ENCODE measurements at places on chromosomes 3 and 15.

- no peak for DNase-seq
These were observed 175.7 kb downstream of the FAM43A start for GRCh38 chr3:194861375-194861774.

- no peak for DNase-seq
These were observed 187.3 kb upstream of the CFAP20DC start for GRCh38 chr3:59237121-59237520.

DNA sequence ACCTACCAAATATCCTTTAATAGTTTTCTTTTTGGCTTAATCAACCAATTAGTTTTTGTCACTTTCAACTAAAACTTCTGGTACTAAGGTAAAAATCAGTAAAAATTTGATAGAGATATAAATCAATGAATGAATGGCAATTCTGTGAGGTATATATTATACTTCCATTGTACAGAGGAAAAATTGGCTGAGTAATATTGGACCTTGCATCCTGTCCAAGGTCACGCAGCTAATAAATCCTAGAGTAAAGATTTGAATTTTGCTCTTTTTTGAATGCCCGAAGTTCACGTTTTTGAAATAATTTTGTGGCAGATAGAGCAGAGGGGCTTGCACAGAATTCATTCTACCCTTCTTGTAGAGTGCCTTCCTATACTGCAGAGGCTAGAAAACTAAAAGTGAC is 81.1 kb upstream of the ZNF280D start:
- no peak for DNase-seq

DNA sequence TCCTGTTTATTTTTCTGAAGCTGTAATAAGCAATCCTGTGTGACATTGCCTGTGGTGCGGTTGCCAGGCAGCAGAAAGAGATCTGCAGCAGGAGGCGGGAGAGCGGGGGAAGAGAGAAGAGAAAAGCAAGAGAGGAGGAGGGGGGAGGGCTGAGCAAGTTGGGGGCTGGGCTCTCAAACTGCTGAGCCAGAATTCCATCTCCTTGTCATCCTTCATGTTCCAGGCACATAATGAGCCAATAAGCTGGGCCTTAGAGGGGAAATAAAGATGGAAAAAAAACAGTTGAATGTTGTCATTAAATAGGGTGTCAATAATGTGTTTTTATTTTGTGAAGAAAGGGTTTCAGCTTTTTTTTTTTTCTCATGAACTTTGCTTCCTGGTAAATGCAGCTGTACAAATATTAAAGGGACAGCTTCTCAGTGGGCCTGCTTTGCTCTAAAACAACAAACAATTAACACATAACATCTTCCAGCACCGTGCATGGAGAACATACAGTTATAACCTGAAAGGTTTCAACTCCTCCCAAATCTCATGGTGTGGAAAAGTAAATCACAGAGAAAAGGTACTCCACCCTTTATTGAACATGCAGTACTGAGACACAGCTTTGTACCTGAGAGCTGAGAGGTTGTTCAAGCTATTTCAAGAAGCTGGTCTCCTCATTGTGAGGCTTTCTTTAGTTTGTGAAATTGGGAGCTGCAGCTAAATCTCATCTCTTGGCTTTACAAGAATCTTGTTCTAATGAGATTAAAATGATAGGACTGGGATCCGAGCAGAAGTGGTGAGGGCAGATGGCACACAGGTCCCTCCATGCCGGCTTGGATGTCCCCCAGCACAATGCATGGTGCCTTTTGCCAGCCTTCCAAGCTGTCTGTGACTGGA is 451.1 kb upstream of the KCNMB2 start:
- DNase-seq, result no peak

GRCh38 chr3:134797057-134797740 is 2.1 kb downstream of the EPHB1 start:
- no peak for DNase-seq

DNA sequence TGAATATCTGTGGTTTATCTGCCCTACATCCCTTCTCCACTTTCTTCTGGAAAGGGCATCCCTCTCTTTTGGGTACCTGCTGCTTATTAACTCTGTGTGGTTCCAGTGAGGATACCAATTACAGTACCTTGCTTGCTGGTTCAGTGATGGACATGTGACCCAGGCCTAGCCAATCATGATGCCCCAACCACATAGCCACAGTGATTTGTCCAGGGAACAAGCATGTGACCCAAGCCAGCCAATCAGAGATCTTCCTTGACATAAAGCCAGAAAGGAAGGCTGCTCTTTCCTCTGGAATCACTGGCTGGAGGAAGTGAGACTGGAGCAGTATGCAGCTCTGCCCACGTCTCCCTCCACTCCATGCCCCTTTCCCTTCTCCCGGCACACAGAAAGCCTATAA is 10.9 kb upstream of the TMEM158 start:
- no peak for DNase-seq

DNA sequence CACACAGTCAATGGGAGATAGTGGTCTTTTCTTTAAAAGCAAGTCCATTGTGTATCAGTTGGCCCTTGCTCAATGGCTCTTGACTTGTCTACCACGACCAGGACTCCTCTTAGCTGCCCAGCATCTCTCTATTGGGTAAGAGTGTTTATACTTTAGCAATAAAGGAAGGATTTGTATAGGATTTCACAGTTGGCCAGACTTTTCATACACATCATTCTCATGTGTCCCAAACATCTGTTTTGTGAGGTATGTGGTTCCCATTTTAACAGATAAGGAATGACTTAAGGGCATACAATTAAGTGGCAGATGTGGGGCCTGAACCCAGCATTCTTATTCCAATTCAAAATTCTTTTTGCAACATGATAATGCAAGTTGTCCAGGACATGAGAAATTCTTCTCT is 191.5 kb downstream of the CHST2 start:
- peak; percentile 21 for DNase-seq

- DNase-seq, result no peak
These were observed 39.9 kb upstream of the C3orf49 start for GRCh38 chr3:63779227-63779626.

DNA sequence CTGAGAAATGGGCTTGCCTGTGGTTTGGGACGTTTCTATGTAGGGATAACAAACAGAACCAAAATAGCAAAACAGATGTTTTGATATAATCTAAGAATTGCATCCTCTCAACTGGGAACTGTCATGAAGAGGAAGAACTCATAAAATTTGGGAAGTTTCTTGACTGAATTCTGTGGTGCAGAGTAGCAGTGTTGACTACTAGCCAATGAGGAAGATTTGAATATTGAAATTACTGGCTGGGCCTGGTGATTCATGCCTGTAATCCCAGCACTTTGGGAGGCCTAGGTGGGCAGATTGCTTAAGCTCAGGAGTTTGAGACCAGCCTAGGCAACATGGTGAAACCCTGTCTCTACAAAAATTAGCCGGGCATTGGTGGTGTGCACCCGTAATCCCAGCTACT is 42.2 kb downstream of the ZNF609 start:
- no peak for DNase-seq

DNA sequence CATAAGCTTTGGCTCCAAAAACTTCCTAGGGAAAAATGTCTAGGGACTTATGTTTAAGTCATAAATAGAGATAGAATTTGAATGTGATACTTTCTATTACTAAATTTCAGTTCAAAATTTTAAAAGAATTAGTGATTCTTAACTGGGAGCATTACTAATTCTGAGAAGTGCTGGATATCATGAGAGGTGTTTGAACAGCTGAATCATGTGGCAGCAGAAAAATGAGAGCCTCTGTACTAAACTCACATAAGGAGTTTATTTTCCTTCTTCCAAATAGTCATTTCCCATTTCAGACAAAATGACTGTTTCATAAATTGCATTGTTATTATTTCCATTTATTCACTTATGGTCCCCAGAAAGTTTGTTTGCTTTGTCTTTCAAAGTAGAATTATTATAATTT is 62.7 kb downstream of the SLMAP start:
- no peak for DNase-seq

- no peak for DNase-seq
These were observed 64.7 kb upstream of the CFAP161 start for GRCh38 chr15:81069356-81069755.

DNA sequence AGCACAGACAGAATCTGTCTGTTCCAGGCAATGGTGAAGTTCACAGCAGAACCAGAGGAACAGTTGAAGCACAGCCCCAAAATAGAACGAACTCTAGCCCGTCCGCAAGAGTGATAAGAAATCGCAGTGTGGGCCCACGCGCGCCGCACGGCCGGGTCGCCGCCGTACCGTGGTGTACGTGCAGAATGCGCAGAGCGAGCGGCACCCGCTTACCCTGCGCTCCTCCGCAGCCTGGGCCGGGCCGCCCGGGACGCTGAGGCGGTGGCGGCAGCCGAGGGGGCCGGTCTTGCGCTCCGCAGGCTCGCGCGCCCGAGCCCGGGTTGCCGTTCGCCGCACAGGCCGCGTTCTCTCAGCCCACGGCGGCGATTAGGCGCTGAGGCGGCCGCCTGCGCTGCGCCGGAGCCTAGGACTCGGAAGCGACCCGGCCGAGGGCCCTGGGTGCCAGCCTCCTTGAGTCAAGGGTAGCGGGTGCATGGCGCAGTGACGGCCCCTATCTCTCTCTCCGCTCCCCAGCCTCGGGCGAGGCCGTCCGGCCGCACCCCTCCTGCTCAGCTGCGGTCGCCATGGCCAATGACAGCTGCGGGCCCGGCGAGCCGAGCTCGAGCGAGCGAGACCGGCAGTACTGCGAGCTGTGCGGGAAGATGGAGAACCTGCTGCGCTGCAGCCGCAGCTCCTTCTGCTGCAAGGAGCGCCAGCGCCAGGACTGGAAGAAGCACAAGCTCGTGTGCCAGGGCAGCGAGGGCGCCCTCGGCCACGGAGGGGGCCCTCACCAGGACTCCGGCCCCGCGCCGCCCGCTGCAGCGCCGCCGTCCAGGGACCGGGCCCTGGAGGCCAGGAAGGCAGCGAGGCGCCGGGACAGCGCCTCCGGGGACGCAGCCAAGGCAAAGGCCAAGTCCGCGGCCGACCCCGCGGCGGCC is 20.5 kb downstream of the WDR73 start:
- peak; percentile 81 for DNase-seq

DNA sequence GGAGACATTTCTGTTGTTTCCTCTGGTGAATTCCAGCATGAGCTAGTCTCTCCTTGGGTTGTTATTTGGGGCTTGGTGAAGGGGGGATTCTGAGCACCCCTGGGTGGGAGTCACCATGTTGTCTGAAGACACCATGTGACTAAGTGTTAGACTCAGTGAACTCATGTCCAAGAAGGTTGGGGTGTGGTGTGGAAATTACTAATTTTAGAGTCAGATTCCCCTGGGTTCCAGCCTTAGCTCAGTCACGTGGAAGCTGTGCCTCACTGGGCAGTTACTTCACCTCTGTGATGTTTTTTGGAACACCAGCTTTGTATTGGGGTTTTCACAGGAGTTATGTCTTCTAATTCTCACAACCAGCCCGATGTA is 171.5 kb downstream of the RPLP1 start:
- DNase-seq, result no peak

- DNase-seq, result no peak
These were observed 554.0 kb downstream of the NSUN3 start for GRCh38 chr3:94616833-94617232.

DNA sequence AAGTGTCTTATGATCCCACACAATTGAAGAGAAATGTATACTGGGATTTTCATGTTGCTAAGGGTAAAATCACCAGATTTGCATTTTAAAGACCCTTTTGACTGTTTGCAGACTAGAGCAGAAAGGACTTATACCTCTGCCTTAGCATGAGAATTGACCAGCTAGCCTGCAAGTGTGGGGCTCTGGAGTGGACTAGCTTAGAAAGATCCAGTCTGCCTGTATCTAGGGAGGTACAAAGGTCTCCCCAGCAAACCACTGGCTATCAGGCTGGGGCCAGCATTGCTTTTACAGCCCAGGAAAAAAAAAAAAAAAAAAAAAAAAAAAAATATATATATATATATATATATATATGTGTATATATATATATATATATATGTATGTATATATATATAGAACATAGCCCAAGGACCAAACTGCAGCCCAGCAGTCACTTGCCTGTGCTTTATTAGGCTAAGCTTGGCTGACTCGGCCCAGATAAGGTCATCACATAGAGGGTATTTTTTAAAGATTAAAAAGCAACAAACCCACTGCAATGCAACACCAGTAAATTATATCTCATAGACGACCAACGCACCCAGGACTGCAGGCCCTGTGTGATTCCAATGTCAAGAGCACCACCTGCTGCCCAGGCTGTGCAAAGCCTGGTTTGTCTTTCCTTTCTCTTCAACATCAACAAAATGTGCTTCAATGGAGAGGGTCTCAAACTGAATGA is 63.7 kb downstream of the DCLK3 start:
- peak; percentile 60 for DNase-seq

DNA sequence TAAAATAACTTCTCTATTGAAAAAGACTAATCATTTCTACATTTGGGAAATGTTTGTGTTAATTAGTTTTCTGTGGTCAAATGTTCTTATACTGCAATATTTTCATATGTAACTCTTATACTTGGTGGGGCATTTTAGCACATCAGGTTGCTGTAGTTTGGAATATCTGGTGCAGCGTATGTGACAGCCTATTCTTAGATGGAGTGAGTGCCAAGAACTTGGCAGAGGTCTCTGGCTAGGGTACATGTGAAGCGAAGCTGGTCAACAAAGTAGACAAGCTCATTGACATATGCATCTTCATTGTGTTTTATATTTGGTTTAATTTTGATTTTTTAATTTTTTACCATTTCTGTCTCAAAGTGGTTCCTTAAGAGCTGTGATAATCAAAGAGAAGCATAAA is 53.2 kb downstream of the CHAC1 start:
- no peak for DNase-seq

GRCh38 chr15:59654046-59654445 is 3.3 kb downstream of the GTF2A2 start:
- DNase-seq, result no peak

- DNase-seq, result peak; percentile 54
These were observed 54.1 kb downstream of the LEO1 start for GRCh38 chr15:51917493-51917892.

DNA sequence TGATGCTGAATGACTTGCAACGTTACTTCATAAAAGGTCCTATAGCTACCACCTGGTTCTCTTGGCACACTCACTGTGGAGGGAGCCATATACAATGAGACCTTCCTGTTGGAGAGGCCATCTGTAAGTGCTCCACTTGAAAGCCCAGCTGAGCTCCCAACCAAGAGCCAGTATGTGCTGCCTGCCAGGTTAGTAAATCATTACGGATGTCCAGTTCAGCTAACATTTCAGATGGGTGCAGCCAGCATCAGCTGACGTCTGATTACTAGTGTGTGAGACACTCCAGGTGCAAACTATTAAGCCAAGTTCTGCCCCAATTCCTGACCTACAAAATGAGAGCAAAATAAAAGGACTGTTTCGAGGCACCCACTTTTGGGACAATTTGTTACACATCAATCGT is 274.4 kb upstream of the ROBO2 start:
- no peak for DNase-seq

- DNase-seq, result peak; percentile 51
These were observed 220.1 kb upstream of the BHLHE40 start for GRCh38 chr3:4758957-4759656.

DNA sequence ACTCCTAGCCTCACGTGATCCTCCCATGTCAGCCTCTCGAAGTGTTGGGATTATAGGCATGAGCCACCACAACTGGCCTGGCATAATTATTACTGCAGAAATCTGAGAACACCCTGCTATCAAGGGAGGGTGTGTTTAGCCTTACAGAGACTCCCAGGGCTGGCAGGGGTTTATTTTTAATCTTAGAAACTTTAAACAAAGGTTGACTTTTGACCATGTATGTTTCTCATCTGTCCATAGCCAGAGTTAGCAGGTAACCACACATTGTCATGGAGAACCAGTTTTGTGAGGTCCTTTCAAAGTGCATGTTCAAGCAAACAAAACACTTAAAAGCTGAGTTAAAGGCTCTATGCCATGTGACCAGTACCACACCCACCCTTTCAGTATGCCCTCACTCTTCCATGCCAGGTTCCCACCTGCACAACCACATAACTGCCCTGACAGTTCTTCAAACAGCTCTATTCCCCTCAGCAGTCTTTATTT is 11.1 kb downstream of the SIAH2 start:
- DNase-seq, result no peak

GRCh38 chr3:42755681-42756578 is 17.1 kb downstream of the CCDC13 start:
- DNase-seq, result peak; percentile 49
